ENCODE measurements at places on chromosomes 2 and 18.

- peak; percentile 43 for DNase-seq
Observed at GRCh38 chr2:237434866-237435311, 20.9 kb upstream of the COL6A3 start.

DNA sequence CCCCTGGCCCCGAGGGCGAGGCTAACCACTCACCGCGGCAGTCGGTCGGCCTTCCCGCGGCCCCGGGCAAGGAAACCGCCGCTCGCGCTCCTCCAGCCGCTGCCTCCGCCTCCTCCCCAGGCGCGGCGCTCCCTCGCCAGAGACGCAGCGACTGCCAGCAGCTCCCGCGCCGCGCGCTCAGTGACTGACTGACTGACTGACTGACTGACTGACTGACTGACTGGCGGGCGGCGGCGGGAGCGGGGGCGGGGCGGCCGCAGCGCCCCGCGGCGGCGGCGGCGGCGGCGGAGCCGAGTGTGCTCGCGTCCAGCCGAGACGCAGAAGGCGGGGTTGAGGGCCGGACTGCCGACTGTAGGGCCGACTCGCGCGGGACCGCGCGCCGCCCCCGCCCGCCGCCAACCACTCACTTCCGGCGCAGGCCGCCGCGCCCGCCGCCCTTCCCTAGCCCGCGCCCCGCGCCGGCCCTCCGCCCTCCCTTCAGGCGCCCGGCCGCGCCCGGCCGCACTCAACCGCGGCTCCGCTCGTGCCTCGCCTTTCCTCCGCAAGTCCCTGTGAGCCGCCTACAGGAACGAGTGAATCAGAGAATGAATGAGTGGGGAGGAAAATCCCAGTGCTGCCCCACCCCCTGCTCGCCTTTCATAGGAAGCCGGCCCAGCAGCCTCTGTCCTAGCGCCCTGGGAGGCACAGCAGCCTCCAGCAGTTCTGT is at the start of gene RAPH1:
TSS of gene RAPH1 (minus strand) at position 224 of the 706 bp plus-strand sequence. CDS start 39,948 bp downstream, outside the sequence.
- peak; percentile 63 for DNase-seq

DNA sequence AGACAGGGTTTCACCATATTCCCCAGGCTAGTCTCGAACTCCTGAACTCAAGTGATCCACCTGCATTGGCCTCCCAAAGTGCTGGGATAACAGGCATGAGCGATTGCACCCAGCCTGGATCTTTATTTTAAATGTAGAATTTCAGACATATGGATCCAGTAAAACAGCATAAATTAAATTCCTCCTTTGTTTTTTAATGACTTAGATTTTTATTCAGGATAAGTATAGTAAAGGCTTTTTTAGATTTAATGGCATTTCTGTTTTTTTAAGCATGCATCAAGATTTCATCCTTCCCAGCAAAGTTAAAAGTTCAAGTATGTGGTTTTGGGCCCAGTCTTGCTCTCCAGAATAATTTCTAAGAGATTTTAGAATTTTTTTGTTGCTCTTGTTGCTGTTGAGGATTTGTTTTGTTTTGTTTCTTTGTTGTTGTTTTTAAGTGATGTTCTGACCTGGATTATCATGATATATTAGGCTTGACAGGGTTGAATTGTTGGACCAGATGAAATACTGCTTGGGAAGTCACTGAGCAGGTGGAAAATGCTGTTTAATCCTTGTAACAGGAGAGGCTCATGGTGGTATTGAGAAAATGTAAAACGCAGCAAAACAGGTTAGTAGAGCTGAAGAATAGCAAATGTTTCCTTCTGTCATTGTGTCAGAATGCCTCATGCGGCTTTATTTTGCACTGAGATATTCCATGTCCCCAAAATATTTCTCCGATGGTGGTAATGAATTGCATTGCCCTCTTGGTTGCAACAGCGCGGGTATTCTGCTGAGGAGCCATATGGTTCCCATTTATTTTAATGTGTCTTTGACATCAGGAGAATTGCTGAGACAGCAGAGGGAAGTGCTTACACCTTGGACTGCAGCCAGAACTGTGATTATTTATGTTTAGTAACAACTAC is 147.9 kb downstream of the GALNT3 start:
- peak; percentile 59 for DNase-seq

DNA sequence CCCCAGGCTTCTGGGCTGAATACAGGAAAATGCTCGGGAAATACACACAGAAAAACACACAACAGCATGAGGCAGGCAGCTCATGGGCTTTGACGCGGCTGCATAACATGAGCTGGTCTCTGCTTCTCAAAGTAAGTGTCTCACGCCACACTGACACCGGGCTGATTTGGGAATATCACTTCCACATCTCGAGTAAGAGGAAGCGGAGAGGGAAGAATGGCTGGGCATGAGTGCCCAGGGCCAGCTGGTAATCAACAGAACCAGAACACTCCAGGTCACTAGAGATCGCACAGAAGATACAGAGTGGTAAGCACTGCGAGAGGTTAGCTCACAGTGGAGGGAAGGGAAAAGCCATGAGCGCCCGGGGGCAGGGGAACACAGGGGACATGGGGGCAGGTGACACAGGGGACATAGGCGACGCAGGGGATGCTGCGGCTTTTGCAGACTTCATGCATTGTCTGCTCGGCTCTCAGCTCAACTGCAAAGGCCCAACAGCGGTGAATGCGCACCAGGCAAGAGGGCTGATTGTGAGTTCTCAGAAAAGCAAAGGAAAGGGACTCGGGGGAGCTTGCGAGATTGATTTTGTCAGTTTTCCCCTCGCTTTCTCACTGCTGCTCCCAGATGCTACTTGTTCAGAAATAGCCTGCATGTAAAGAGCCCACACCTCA is 141.4 kb downstream of the MBP start:
- no peak for DNase-seq

- peak; percentile 92 for DNase-seq
Observed at GRCh38 chr2:238596571-238597551, 170.1 kb downstream of the ASB1 start.

DNA sequence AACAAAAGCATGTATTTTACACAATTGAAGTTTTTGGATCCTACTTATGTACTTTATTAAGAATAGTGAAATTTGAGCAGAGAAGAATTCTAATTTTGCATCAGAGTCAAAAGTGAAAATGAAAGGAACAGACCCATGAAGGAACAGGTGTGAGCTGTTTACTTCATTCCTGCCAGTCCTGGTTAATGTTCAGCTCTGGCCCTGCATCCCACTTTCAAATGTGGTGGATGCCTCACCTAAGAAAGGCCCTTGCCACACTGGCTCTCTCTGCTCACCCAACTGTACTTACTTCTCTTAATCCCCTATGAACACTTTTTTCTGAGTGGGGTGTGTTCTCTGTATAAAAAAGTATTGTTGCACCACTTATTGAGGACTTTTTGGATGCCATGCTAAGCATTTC is 22.2 kb downstream of the FAM110C start:
- DNase-seq = no peak

DNA sequence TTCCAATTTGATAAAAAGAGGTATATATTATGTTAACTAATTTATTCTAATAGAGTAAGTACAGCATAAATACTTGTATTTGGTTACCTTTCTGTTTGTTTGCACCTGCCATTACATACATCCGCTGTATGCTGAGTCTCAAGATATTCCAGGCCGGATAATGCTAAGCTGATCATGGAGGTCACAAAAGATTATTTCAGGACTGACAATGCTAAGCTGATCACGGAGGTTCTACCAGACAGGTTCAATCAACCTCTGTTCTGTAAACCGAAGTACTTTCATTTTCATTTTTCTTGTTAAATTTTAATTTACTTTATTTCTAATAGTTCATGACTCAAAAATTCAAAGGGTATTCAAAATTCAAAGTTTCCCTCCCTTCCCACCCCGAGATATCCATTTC is 31.1 kb downstream of the PNO1 start:
- no peak for DNase-seq

DNA sequence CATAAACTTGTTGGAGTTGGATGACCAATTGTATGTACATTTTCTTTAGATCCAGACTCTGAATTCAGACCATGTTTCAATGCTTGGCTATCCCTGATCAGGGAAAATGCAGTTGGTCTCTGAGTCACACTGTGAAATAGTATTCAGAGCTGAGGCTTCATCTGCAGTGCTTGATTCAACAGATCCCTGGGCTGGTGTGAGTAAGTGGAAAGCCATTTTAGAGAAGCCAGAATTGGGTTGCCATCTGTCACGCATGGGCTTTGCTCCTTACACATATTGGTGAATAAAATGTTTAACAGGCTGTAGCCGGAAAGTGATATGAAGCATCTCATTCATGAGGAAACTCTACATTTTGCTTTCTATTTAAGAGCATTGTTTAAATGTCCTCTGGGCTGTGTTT is 50.0 kb upstream of the ACYP2 start:
- DNase-seq = peak; percentile 87

GRCh38 chr2:189829102-189829833 is 45.0 kb downstream of the PMS1 start:
- peak; percentile 82 for DNase-seq

GRCh38 chr2:18346874-18347273 is 213.6 kb downstream of the RDH14 start:
- DNase-seq = no peak

GRCh38 chr2:216909541-216910210 is 49.8 kb upstream of the TNP1 start:
- no peak for DNase-seq

DNA sequence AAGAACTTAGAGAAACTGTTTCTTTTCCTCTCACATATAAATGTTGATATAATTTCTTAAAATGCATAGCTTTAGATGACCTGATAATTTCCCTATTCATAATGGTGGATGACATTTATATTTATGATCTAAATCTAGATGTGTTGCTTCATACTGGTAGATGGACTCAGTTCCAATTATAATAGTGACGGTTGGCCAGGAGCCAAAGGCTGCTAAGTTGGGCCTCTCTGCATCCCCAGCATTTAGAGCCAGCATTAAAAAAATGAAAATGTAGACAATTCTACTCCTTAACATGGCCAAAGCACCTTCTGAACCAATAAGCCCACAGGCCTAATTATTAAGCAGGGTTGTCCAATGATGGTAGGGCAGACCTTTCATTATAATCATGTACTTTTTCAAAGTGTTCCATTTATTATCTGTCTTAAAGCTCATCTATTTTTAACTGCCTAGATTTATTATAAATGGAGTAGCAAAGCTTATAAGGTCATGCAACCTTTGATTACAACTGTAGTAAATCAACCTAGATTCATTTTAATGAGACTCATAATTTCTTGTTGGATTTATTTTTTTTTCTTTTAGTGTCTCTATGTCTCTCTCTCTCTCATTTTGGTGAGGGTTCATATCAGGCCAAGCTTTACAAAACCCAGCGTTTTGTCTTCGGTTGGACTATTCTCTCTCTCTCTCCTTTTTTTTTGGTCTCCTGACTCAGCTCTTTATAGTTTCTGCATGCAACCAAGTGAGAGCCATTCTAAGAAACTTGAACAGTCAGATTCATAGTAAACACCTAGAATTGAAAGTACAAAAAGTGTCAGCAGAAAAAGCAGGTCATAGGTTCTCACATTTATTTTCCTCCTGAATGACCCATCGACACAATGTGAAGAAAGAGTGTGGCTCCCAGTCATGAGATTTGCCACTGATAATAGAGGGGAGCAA is 2016.1 kb upstream of the PIK3C3 start:
- no peak for DNase-seq

DNA sequence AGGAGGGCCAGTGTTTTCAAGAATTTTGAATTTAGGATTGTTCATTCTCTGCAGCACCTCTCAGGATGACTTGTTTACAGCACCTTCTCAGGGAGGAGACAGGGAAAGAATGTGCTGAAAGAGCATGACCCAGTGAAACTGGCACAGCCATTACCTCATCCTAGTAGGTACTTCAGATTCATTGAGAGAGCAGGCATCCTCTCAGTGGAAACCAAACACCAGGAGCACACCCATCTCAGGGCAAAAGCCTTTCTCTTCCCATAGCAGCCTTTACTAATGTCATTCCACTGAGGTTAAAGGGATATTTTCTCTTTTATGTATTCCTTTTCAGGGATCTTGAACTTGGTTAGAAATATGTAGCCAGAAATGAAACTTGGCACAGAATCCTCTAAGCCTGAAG is 2.6 kb downstream of the MAP2 start:
- DNase-seq = no peak

DNA sequence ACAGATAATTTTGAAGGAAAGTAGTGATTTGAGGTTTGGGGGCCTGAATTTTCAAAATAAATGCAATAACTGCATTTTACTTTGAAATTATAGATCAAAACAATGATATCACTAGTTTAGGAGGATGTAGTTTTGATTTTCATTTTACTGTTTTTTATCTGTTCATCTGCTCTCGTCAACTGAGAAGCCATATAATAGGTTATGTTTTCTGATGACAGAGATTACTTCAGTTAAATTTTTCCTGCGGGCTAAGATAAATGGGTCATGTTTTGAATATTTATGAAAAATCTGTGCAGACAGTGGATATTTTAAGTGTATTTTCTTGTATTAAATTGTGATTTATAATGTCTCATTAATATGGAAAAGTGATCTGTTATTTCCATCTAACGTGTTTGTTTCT is 573.4 kb downstream of the CPS1 start:
- DNase-seq = no peak

- DNase-seq = no peak
Observed at GRCh38 chr2:147150241-147150635, 694.6 kb upstream of the ACVR2A start.

GRCh38 chr2:175161-175786 is 88.6 kb downstream of the SH3YL1 start:
- DNase-seq = no peak

DNA sequence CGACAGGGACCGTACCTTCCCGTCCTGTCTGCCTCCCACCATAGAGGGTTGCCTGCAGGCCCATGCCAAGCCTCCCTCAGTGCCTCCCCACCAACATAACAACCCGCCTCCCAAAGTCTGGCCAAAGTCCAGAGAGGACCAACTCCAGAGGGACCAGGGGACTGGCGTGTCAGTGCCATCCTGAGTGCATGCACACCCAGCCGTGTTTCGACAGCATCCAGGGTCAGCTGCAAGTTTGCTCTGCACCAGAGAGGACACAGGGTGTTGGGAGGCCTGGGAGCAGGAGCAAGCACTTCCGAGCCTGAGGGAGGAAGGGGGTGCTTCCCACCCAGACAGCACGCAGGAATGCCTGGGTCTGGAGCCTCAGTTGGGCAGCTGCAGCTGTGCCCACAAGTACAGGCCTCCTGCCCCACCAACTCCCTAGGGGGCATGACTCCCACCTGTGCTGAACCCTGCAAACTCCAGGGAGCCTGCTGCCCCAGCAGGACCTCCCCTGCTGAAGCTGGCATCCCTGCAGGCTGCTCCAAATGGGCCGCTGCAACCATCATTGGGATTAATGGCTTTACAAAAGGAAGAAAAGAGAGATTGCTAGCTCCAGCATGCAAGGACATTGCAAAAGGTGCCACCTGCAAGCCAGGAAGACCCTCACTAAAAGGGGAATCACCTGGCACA is 618.1 kb upstream of the FSHR start:
- no peak for DNase-seq

- DNase-seq = peak; percentile 67
Observed at GRCh38 chr18:75638223-75638775, 210.8 kb upstream of the SMIM21 start.

All from fibroblast of skin of left quadriceps (primary cell).